Fibroblast of villous mesenchyme (primary cell): ENCODE measurements at places on chromosomes 1 and 21.

- no peak for DNase-seq
Measured at GRCh38 chr1:61247051-61247825, 164.9 kb downstream of the NFIA start.

DNA sequence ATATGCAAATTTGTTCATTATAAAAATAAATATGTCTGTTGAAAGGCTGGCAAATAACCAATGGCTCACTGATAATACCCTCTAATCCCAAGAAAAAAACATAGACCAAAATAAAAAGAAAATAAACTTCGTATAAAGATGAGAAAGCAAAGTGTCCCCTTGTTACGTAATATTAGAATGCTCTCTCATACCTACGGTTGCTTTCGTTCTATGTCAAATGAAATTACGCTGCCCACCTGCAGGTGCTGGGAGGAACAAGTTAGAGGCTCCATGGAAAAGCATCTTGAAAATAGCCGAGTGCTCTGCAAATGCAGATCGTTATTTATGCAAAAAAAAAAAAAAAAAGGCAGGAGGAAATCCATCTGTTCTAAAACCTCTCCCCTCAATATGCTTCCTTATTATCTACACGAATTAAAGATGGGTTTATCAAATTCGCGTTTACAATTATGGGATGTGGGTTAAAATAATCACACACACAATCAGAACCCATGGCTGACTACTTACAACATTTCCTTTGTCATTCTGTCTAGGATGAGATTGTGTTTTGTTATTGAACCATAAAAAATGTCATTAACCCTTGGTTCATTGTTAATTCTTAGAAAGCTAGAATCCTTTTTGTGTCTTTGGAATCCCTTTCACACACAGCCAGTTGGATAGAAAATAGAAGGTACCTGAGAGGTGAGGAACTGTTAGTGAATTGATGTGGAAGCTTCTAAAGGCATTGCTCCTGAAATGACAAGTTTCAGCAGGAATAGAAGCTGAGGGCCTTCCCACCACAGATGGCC, 268.6 kb downstream of the SETD4 start:
- no peak for DNase-seq

GRCh38 chr1:244347942-244348341, 103.8 kb downstream of the ADSS2 start:
- peak; percentile 84 for DNase-seq

DNA sequence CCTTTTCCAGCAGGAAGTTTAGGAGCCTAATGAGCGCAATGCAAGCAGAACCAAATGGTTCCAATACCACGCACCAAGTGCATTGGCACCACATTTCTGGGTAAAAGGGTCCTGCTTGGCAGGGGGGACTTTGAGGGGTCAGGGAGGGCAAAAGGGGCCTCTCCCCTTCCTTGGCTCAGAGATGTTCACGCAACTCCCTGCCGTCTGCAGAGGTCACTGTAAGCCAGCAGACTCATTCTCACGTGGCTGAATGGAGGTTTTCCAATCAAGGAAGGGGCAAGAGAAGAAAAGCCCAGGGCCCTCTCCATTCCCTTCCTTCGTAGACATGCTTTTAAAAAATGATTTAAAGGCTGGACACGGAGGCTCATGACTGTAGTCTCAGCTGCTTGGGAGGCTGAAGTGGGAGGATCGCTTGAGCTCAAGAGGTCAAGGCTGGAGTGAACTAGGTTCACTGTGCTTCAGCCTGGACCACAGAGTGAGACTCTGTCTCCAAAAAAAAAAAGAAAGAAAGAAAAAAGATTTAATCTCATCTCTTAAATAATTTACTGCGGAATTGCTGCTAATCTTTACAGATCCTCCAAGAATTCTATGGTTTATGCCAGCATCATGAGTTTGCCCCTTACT, 80.3 kb downstream of the RUNX3 start:
- DNase-seq, result peak; percentile 60

DNA sequence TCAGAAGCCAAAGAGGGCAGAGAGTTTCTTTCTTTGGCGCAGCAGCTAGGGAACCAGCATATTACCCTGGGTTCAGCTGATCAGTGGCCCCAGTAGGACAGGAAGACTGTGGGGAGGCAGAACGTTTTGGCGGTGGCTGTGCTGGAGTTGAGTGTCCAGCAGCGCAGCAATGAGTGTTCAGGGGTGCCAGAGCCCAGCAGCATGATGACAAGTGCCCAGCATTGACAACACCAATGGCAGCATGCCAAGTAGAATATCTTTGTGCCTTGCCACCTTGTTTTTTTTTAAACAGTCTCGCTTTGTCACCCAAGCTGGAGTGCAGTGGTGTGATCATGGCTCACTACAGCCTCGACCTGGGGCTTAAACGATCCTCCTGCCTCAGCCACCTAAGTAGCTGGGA, 106.7 kb upstream of the CDC42BPA start:
- DNase-seq, result no peak

GRCh38 chr1:99652881-99653281, 7.0 kb downstream of the PALMD start:
- peak; percentile 70 for DNase-seq

GRCh38 chr1:153880962-153881361, 41.8 kb downstream of the GATAD2B start:
- DNase-seq, result peak; percentile 90

- DNase-seq, result peak; percentile 90
Measured at GRCh38 chr1:58528518-58528917, 18.0 kb downstream of the OMA1 start.

DNA sequence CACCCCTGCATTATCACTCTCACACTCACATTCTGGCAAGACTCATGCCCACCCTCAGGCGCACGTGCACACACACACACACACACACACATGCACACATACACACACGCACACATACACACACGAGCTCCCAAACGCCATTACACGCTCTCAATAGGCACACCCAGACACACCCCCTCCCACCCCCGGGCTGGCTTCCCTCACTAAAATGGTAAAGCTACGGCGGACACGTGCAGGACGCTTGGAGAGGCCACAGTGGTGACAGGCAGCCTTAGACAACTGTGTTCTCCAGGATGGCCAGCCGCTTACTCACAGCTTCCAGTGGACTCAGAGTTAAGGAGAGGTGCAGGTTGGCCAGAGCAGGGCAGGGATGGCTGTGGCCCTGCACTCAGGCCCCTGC, 10.1 kb downstream of the MATN1 start:
- no peak for DNase-seq

DNA sequence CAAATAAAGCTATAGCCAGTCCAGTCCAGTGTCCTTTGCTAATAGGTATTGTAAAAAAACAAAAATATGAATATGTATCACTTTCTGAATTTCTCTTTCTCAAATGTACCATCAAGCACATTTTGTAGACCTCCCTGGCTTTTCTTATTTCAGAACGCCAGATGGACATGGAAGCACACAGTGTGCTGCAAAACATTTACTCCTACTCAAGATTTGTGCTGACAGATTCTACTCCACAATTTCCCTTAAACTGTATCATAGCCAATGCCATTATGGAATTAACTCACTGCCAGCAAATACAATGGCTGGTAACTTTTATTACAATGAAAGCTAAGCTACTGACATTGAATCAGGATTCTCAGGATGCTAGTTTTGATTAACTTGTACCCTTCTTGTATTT, 30.8 kb upstream of the PLPPR4 start:
- DNase-seq, result no peak

DNA sequence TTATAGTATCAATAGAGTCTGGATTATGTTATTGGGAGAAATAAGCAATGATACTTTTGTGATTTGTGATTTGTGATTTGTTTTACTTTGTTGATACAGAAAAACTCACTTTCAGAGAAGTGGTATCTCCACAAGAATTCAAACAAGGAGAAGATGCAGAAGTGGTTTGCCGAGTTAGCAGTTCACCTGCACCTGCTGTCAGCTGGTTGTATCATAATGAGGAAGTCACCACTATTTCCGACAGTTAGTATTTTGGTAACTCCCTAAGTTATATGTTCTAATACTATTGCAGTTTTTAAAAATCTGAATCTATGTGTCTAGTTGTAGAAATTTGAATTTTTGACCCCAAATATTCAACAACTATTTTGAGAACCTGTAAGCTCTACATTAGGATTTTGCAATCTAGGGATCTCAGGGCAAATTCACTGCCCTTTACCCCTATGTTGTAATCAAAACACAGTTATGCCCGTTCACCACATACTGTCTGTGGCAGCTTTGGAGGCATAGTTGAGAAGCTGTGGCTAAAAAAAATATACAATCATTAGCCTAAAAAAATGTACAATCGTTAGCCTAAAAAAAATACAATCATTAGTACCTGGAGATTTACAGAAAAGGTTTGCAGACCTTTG, 288.1 kb downstream of the NCAM2 start:
- DNase-seq, result no peak

GRCh38 chr1:230212405-230212936, 145.4 kb downstream of the GALNT2 start:
- DNase-seq, result no peak

GRCh38 chr1:212873518-212873917, 15.4 kb downstream of the FLVCR1 start:
- DNase-seq, result no peak

GRCh38 chr1:44110916-44111315, 7.7 kb upstream of the KLF17 start:
- no peak for DNase-seq

DNA sequence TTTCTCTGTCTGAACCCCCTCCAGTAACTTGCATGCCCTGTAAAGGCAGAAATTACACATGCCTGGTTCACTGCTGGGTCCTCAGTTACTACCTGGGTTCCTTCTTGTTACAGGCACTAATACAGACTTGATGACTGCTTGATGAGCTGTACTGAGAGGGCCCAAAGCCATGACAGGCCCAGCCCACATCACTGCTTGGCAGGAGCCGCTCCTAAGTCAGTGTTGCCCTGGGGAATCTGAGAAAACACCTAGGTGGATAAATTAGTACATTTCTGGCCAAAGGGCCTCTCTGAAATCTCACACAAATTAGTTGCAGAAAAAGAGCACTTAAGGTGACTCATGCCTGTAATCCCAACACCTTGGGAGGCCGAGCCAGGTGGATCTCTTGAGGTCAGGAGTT, 37.8 kb upstream of the IRF2BP2 start:
- DNase-seq, result no peak

- no peak for DNase-seq
Measured at GRCh38 chr1:160520582-160520981, 2.5 kb downstream of the SLAMF6 start.

DNA sequence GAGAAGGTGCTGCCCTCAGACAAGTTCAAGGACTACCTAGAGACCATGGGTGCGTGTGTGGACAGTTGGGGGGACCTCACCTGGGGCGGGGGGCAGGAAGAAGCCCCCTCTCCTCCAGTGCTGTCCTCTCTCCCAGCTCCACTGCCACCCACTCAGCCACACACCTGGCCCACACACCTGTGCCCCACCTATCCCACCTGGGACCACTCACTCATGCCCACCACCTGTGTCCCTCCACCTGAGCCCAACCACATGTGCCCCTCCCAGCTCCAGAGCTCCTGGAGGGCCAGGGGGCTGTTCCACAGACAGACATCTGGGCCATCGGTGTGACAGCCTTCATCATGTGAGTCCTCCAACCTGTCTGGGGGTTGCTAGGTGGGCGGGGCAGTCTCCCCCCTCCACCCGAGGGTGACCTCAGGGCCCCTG, 29.0 kb downstream of the TRIM11 start:
- DNase-seq, result no peak

DNA sequence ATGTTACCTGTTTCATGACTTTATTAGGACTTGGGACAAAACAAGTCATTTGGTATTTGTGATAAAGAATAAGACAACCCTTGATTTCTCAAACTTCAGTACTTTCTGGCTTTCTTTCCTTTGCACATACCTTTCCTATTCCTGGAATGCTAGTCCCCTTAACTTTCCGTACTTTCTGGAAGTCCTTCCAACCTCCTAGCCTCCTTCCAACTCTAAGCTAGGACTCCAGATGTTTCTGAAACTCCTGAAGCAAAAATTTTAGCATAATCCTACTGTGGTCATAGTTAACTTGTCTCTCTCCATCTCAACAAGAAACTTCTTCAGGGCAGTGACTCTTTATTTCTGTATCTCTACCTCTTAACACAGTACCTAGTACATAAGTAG, 19.8 kb upstream of the C1orf105 start:
- DNase-seq, result no peak

GRCh38 chr1:160099716-160100375, 1.4 kb upstream of the IGSF8 start:
- no peak for DNase-seq

DNA sequence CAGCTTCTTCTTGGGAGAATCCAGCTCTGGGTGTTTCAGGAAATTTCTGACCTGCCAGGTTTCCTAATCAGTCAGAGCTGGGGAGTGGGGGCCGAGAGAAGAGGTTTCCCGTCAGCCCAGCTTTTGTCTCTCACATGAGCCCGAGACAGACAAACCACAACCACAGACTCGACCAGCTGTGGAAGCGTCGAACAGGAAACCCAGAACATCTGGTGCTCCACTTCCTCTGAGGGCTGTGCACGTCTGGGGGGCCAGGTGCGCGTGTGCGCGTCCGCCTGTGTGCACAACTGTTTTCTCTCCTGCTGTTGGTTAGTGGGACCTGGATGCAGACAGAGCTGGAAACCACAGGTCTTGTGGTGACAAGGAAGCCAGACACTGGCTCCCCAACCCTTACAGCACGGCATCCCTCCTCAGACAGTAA, 113.0 kb upstream of the SLC25A33 start:
- DNase-seq, result peak; percentile 71
